Common myeloid progenitor, CD34-positive (primary cell): ENCODE measurements at places on chromosomes 7 and 10.

DNA sequence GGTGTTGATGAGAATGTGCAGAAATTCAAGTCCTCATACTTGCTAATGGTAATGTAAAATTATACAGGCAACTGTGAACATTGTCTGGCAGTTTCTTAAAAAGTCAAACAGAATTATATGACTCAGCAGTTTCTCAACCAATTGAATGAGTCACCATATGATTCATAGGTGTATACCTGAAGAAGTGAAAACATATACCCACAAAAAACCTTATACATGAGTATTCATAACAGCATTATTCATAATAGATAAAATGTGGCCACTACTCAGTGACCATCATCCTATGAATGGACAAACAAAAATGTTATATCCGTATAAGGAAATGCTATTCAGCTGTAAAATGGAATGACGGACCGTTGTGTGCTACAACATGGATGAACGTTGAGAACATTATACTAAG, 253.5 kb downstream of the MALRD1 start:
- DNase-seq = peak; percentile 1

DNA sequence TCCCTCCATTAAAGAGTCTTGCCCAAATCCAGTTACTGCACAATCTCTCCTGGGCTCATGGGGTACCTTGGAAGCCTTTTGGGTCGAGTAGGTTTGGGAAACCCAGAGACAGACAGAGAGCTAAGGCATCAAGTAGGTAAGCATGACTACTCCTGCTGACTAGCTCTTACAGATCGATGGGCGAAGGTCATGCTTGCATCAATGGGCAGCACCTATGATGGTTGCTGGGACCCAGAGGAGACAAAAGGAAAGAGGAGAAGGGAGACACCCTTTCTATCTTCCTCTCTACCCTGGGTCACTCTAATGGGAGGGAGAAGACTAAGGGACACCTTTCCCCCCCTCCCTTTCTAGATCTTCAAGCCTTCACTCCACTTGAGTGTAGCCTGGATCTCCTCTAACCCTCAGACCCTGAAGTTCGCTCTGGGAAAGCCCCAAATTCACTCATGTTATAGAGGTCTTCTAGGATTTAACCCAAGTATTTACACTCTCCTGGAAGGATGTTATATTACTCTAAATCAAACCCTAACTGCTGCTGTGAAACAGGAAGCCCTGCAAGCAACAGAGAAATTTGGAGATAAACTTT, 31.6 kb upstream of the ZNF746 start:
- peak; percentile 17 for DNase-seq

- no peak for DNase-seq
These were observed 15.6 kb downstream of the RBP3 start for GRCh38 chr10:47363781-47364180.

DNA sequence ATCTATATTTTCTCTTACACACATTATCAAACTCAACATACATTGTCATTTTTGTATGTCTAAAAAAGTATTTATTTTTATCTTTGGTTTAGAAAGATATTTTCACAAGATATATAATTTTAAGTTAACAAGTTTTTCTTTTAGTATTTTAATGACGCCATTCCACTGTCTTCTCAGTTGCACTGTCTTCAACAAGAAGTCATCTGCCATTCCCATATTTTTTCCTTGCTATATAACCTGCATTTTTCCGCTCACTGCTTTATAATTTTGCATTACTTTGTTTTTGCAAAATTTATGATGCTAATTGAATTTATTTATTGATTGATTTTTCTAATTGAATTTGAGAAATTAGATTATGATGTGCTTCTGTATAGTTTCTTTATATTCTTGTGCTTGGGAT, 357.8 kb upstream of the RNF32 start:
- DNase-seq = no peak

GRCh38 chr7:38280000-38280399, 6.6 kb upstream of the TARP start:
- no peak for DNase-seq

- peak; percentile 73 for DNase-seq
These were observed 55.8 kb upstream of the MRLN start for GRCh38 chr10:59808896-59809643.

DNA sequence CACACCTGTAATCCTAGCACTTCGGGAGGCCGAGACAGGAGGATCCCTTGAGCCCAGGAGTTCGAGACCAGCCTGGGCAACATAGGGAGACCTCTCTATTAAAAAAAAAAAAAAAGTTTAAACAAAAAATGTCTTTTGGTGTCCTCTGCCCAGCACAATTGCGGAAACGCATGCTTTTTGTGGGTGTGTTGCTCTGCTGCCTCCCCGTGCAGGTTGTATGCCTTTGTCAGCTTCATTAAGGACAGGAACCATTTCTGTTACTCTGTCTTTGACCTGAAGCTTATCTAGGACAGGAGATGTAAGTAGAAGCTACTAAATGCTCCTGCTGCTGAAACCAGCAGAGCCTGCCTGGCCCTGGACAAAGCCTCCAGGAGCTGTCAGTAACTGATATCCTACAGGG, 21.3 kb upstream of the ANKRD2 start:
- no peak for DNase-seq

- peak; percentile 2 for DNase-seq
These were observed 2.6 kb upstream of the ZPBP start for GRCh38 chr7:50095634-50096033.

DNA sequence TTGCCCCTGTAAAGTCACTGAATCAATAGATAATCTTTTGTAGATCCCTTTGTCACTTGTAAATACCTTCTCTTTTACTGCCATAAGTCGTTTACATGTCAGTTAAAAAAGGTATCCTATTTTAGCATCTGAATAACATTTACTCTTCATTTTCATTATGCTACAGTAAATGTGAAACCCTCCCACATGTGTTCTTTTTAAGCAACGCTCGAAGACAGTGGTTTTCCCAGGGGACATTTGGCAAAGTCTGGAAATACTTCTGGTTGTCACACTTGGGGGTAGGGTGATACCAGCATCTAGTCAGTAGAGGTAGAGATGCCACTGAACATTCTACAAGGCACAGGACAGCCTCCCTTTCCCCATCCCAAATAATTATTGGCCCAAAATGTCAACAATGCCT, 23.7 kb downstream of the ATAD1 start:
- no peak for DNase-seq
